A549 treated with dexamethasone at 1 μM for 4 hours (cell line): ENCODE measurements at places on chromosomes 6 and 20. TPM values are rescaled to one million over a fixed set of nuclear protein-coding genes. Genes with fewer than 3 reads are reported as not detected.

Gene GPLD1
- 0.45 to 1.4 TPM (median 1.3 TPM) in 5 replicates for total RNA-seq

Gene DLGAP4
- 39.4 to 69.9 TPM (median 65.1 TPM) in 5 replicates for total RNA-seq

Gene APCDD1L
- total RNA-seq: 0.07 to 0.18 TPM (median 0.11 TPM) in 4 of 5 replicates, not detected in the other

Gene PRSS16
- 2.4 to 3.8 TPM (median 3.2 TPM) in 5 replicates for total RNA-seq

Gene MOG
- total RNA-seq: not detected in 5 replicates

Gene GSTA4
- total RNA-seq: 7.6 to 9.7 TPM (median 8.7 TPM) in 5 replicates

Gene CFAP206
- total RNA-seq: 0.31 to 0.57 TPM (median 0.38 TPM) in 5 replicates

Gene BTN1A1
- not detected in 5 replicates for total RNA-seq

Gene JAG1
- 36.8 to 49.0 TPM (median 46.7 TPM) in 5 replicates for total RNA-seq

Gene C20orf141
- total RNA-seq: 0.33 to 0.43 TPM (median 0.39 TPM) in 3 of 5 replicates, not detected in the others

Gene TRIM31
- total RNA-seq: 0.69 to 0.76 TPM (median 0.70 TPM) in 5 replicates

Gene FUT9
- total RNA-seq: not detected in 5 replicates

Gene CDH26
- total RNA-seq: 0.06 to 0.17 TPM (median 0.13 TPM) in 5 replicates

Gene MMP24
- 23.4 to 37.2 TPM (median 35.6 TPM) in 5 replicates for total RNA-seq

Gene FILIP1
- total RNA-seq: 0.22 to 0.40 TPM (median 0.35 TPM) in 5 replicates

Gene GPR6
- not detected in 5 replicates for total RNA-seq

Gene NKX2-2
- not detected in 5 replicates for total RNA-seq

Gene CST2
- 0.76 to 1.8 TPM (median 1.4 TPM) in 5 replicates for total RNA-seq

Gene TREML2
- total RNA-seq: not detected in 5 replicates

Gene ERMARD
- total RNA-seq: 5.5 to 6.6 TPM (median 6.0 TPM) in 5 replicates

Gene TFAP2D
- not detected in 5 replicates for total RNA-seq

Gene SYCP2
- 0.12 to 0.61 TPM (median 0.29 TPM) in 5 replicates for total RNA-seq

Gene NRSN1
- total RNA-seq: not detected in 5 replicates

Gene TSHZ2
- total RNA-seq: not detected in 5 replicates

Gene SDCBP2
- 1.4 to 2.2 TPM (median 1.6 TPM) in 5 replicates for total RNA-seq

Gene ATP9A
- 13.0 to 20.1 TPM (median 18.0 TPM) in 5 replicates for total RNA-seq

Gene SCRT2
- 0.04 TPM in 1 of 5 replicates, not detected in the others for total RNA-seq

Gene MROH8
- total RNA-seq: 0.70 to 1.6 TPM (median 1.4 TPM) in 5 replicates

Gene MACROD2
- total RNA-seq: 0.26 to 0.64 TPM (median 0.51 TPM) in 5 replicates

Gene WFDC5
- not detected in 5 replicates for total RNA-seq

Gene KCNQ5
- total RNA-seq: 1.0 to 1.6 TPM (median 1.4 TPM) in 5 replicates

Gene SLC17A9
- 0.04 to 0.18 TPM (median 0.08 TPM) in 5 replicates for total RNA-seq

Gene MLN
- not detected in 5 replicates for total RNA-seq

Gene CBLN4
- total RNA-seq: not detected in 5 replicates

Gene RIPOR2
- total RNA-seq: 0.47 to 0.80 TPM (median 0.64 TPM) in 5 replicates

Gene METTL24
- total RNA-seq: not detected in 5 replicates

Gene CSTF1
- 35.4 to 37.5 TPM (median 37.2 TPM) in 5 replicates for total RNA-seq

Gene LZTS3
- total RNA-seq: 4.5 to 6.7 TPM (median 6.3 TPM) in 5 replicates

Gene PSMB1
- total RNA-seq: 229 to 245 TPM (median 237 TPM) in 5 replicates

Gene SLC17A2
- not detected in 5 replicates for total RNA-seq

Gene PCED1A
- total RNA-seq: 16.9 to 28.7 TPM (median 26.2 TPM) in 5 replicates

Gene AGPAT4
- total RNA-seq: 3.4 to 5.4 TPM (median 4.7 TPM) in 5 replicates

Gene PPP1R16B
- 0.11 to 0.19 TPM (median 0.13 TPM) in 5 replicates for total RNA-seq
